ENCODE measurements at places on chromosomes 3 and 15.
A peak's percentile ranks its signal among the peaks of the same experiment; 100 is the strongest.

DNA sequence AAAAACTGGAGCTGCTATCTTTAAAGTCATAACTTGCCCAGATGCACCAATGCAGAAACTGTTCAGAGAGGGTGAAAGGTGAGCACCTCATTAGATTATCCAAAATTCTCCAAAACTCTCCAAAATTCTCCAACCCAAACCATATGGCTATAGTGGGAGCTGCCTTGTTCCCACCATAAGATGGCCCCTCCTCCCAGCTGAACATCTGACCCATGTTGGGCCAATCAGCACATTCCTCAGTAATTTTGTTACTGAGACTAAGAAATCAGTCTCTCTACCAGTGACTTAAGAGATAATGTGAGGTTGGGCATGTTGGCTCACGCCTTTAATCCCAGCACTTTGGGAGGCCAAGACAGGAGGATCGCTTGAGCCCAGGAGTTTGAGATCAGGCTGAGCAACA, 32.8 kb downstream of the DPH3 start:
- no peak for DNase-seq

GRCh38 chr3:119349354-119350041, 55.3 kb downstream of the ARHGAP31 start:
- no peak for DNase-seq

DNA sequence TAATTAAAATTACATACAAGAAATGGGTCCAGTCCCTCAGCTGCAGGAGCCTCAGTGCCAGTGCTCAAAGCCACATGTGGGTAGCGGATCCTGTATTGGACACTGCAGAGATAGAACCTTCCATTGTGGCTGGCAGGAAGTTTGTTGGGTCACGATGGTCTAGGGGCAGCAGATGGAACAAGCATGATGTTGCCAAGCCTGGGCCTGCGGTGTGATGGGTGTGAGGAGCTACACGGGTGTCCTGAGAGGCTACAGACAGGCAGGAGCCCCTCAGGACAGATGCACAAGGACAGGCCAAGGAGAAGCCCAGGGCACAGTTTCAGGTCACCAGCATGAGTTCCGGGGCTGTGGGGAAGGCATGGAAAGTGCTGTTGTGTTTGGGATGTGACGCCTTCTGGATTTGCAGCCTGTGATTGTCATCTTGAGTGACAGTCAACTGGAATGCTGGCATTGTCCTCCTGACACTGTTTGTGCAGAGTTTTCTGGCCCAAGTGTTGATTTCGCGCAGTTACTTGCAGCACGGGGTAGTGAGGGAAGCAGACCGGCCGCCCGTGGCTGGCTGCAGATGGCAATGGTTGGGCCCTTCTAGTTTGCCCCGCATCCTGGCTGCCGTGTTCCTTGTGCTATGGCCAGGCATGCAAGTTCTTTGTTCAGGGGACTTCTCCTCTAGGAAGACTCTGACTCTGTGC, 177.1 kb downstream of the NSMCE3 start:
- DNase-seq = no peak

GRCh38 chr15:57537072-57537471, 54.6 kb upstream of the MYZAP start:
- peak; percentile 99 for DNase-seq

DNA sequence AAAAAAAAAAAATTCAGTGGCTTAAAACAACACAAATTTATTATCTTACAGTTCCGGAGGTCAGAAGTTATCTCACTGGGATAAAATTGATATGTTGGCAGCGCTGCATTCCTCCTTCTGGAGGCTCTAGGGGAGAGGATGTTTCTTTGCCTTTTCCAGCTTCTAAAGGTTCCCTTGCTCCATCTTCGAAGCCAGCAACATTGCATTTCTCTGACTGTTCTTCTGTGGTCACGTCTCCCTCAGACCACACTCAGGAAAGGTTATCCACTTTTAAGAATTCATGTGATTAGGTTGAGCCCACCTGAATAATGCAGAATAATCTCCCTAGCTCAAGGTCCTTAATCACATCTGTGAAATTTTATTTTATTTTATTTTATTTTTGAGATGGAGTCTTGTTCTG, 23.4 kb upstream of the ACAP2 start:
- no peak for DNase-seq

- DNase-seq = peak; percentile 69
Measured at GRCh38 chr3:97882975-97883598, 61.3 kb downstream of the CRYBG3 start.

DNA sequence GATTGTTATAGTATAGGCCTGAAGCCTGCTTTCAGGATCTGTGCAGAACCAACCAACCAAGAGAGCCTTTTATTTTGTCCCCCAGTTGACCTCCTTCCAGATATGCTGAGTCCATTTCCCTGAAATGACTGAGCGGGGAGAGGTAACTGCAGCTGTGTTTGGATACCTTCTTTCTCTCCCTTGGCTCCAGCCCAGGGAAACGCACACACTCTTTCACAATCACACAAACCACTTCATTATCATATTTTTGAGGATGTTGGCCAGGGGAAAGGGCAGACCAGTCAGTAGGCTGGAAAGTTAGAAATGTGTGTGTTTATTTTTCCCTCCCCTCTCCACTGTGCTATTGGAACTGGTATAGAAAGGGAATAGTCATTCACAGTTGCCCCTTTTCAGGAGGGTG, 417.7 kb upstream of the TBL1XR1 start:
- peak; percentile 84 for DNase-seq

GRCh38 chr3:24433838-24434591, 60.6 kb downstream of the THRB start:
- DNase-seq = no peak

- no peak for DNase-seq
Measured at GRCh38 chr3:197407053-197407452, 108.6 kb upstream of the DLG1 start.

GRCh38 chr3:21274079-21274571, 476.9 kb downstream of the ZNF385D start:
- peak; percentile 46 for DNase-seq

DNA sequence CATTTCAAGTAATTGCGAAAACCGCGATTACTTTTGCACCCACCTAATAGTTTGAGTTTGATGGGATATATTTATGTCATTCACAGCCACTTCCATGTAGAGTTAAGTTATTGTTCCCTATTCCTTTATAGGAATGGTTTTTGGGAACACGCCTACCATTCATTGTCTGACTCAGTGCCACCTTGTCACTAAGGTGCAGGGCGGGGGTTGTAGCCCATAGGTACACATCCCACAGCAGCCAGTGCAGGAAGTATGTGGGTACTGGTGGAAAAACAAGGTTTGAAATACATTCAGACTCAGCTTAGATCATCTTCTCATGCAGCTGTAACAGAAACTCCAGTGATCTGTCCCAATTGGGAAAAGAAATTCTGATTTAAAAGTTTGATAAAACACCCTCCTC, 48.2 kb upstream of the CFAP161 start:
- DNase-seq = no peak
